Stimulated activated CD8-positive, alpha-beta memory T cell treated with anti-CD3 and anti-CD28 coated beads, Interleukin-7, amount 100 ng/mL, for 4 hours (primary cell): ENCODE measurements at places on chromosomes 11 and 22.

- no peak for DNase-seq
Measured at GRCh38 chr11:76747915-76748860, 35.0 kb upstream of the TSKU start.

DNA sequence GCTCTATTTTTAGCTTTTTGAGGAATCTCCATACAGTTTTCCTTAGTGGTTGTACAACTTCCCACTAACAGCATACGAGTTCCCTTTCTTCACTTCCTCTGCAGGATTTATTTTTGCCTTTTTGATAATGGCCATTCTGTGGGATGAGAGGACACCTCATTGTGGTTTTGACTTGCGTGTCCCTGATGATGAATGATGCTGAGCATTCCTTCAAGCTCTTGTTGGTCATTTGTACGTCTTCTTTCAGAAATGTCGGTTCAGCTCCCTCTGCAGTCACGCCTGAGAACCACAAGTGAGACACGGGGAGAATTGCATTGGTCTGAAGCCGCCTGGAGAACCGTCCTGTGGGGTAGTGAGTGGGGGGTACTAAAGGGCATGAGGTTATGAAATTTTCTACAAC, 2.0 kb upstream of the KRTAP5-10 start:
- DNase-seq: no peak

DNA sequence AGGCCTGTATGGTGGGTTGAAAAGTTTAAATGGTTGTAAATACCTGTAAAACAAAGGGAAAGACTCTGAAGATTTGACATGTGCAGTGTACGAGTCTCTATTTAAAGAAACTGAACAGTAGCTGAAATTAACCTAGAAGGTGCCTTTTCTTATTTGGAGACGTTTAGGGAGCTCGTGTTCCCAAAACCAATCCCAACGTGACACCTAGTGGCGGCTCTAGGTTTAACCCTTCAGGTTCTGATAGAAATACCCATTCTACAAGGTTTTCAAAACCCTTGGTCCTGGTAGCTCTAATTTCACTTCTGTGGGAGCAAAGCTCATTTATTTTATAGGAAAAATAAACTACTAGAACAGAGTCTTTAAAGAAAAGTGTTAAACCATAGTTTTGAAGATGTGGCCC, 258.3 kb downstream of the LRRC4C start:
- no peak for DNase-seq

DNA sequence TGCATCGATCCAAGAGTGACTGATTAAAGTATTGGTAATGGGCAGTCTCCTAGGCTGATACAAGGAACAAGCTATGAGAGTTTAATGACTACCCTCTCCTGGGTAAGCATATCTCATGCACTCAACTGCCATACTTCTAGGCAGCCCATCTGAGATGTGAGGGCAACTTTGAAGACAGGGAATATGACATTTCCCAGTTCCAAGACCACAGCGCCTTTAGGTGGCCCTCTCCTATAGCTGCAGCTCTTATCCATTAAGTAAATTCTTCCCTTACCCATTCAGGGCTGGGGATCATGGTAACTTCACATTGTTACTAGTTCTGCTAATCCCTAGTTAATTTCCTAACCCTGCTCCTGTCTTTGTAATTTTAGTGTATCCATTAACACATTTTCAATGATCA, 157.3 kb upstream of the CTSC start:
- no peak for DNase-seq

DNA sequence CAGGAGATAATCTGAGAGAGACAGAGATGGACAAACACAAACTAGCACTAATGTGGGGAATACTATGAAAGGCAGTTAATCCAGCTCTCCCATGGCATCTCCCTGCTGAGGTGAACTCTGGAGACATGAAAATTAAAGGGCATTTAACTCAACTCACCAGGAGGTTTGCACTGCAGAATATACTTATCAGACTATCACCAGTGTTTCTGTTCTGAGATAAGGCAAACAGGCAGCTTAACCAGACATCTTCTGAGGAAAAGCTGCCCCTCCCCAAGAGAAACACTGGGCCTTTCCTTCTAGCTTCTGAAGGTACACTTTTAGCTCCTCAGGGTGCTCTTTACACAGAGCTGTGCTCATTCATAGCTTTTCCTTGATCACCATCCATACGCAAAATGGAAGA, 85.5 kb downstream of the AMBRA1 start:
- DNase-seq: no peak

DNA sequence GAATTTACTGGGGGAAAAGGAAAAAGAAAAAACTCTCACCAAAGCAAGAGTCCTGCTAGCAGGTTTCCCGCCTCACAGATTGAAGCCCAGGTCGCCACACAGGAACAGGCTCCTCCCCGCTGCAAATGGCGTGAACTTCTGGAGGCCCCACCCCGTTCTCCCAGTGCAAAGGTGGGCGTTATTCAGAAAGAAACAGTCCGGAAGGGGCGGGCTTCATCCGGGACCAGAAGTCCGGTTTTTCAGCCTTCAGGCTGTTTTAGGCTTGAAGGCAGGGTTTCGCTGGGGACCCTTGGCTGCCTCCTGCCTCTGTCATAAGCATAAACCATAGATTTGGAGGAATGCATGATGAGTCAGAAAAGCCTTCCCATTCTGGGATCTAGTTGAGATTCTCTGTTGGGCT, 148.3 kb upstream of the POU2AF2 start:
- no peak for DNase-seq

DNA sequence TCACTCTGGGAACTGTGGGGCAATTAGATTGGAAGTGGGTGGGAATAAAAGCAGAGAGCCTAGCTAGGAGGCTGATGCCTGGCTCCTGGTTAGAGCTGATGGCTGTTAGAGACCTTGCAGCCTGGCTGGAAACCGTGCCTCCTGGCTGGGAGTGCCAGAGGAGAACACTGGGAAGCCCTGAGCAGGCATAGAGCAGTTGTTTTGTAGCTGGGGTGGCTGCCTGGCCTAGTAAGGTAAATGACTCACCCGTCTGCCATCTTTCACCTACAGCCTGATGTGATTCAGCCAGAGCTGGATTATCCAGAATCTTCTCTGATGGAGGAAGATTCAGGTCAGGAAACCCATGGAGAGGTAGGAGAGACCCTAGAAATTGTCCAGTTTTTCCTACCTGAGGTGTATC, 6.1 kb downstream of the UQCR10 start:
- DNase-seq: no peak

DNA sequence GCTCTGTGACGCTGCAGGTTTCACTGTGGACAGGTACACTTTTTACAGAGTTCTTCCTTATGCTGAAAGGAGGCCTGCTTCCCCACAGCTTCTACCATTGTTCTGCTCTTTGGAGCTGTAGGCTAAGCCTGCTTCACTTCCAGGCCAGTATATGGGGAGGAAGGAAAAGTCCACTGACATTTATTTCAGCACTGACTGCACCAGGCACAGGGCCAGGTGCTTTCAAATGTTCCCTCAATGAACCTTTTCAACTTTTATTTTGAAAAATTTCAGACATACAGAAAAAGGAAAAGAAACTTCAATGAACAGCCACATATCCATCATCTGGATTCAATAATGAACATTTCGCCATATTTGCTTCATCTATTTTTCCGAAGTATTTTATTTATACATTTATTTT, 22.0 kb downstream of the POU2F3 start:
- DNase-seq: no peak

DNA sequence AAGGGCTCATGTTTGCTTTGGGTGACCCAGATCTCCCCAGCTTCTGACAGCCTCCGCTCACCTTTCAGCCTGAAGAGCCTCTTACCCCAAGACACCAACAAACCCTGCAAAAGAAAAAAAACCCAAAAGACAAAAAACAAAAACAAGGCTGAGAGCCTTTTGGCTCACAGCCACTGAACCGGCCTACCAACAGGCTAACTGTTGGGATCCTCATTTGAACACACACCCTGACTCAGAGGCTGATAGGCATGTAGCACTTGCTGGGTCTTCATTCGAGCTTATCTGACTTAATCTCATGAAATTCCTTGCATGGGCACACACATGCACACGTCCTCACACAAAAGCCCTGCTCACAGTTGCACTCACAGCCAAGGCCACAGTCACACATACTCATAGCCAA, 22.9 kb upstream of the TSKU start:
- no peak for DNase-seq

- DNase-seq: no peak
Measured at GRCh38 chr11:871472-871871, 28.8 kb downstream of the TSPAN4 start.

- no peak for DNase-seq
Measured at GRCh38 chr22:48055827-48056226, 1293.4 kb downstream of the TBC1D22A start.

DNA sequence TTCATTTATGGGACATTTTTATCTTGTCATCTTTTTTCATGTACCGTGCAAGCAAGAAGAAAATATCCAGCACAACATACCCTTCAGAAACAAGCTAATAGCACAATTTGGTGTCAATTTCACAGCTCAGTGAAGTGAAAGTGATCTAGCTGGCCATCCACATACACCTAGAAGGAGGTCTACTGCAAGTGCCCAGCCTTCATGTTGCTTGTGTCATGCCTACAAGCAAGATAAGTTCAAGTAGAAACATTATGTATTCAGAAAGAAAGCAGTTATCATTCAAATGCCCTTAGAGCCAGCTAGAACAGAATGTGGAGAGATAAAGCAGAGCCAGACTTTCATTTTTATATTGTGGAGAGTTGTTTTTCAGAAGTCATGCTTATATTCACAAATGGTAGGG, 325.7 kb upstream of the PITPNB start:
- DNase-seq: no peak

DNA sequence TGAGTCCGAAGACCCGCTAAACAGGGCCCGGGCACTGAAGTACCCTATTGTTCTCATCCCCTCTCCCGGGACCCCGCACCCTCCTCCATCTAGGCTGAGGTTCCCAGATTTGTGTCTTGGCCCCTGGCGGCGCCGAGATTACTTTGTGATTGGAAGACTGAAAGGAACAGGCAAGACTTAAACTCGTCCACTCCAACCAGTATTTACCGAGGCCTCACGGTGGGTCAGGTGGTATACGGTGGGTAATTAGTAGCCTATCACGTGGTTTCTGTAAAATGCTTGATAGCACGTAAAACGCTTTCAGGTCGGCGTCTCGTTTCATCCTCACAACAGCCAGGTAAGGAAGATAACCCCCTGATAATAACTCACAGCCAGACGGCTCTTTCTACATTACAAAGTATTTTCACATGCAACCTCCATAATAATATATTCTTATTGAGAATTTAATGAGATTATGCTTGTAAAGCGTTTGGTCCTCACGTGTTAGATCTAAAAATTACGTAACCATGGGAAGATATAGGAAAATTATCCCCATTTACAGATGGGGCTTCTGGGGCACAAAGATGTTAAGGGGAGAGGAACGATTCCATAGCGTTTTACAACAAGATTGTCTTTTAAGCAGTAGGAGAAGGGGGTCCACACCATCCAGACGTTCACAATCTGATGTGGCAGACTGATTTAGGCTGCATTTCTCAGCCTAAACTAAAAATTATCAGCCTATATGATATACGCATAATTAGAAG, 642 bp upstream of the PIK3C2A start:
- peak; percentile 29 for DNase-seq

GRCh38 chr11:124893781-124894401, 3.8 kb downstream of the ROBO4 start:
- DNase-seq: no peak

GRCh38 chr11:95242845-95243605, 12.0 kb upstream of the SESN3 start:
- DNase-seq: no peak

DNA sequence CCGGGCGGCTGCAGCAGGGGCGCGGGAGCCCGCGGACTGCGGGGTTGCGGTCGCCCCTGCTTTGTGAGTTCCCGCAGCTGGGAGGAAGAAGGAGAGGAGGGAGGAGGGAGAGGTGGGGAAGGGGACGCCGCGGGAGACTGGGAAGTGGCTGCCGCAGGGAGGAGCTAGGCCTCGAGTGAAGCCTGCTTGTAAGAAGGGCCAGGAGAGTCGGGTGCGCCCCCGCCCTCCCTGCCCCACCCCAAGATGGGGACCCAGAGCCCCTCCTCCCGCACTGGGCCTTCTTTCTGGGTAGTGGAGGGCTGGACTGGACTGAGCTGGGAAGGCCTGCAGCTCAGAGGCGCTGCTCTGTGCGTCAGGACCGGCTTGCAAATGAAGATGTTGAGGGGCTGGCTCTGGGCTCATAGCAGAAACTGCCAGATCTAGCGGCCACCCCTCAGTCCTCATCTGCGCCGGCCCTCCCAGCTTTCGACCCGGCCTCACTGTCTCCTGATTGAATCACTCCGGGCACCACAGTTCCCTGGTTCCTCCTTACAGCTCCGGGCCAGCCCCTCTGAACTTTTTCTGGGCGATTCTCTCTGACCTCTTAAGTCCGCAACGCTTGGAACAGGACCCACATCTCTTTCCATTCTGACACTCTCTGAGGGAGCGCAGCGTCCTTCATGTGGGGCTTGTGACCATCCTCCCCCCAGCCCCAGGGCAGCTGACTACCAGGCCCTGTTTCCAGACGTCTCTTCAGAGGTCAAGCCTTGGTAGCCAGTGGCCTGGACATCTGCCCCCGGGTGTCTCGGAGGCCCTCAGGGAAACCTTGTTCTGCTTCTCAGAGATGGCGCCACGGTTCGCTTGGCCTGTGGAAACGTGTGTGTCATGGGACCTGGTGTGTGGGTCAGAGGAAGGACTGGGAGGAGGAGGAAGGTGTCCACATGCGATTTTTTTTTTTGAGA, 21.9 kb downstream of the SERPINH1 start:
- no peak for DNase-seq

- no peak for DNase-seq
Measured at GRCh38 chr11:67055812-67056211, 835 bp upstream of the RHOD start.

- no peak for DNase-seq
Measured at GRCh38 chr11:3353066-3353465, 25.9 kb downstream of the ZNF195 start.

GRCh38 chr11:66967670-66968425, 7.3 kb upstream of the C11orf86 start:
- no peak for DNase-seq

DNA sequence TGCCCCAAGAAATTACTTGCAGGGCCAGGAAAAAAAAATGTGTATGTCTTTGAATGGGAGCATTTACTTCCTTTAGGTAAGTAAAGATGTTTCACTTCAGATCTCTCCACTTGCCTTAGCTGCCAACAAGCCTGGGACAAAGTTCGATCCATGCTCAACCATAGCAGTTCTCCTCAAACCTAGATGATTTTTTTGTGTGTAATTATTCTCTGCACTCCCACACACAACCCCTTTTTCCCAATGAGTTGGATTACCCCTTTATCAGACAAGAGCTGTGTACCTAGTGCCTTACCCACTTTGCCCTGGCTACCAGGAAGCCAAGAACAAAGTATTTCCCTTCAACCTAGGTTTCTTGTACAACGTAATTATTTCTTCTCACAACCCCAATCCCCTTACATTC, 35.6 kb downstream of the TPBGL start:
- no peak for DNase-seq

DNA sequence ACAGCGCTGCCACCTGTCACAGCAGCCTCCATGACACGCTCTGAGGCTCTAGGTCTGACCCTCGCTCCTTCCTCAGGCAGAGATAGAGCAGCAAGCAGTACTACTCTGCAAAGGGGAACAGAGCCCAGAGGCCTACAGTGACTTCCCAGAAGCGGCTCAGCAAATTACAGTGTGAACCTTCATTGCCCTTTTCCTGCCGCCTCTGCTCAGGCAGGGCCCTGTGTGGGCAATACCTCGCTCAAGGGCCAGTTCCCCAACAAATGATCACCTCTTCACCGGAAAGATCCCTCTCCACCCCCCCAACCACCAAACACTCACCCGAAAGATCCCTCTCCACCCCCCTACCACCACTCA, 12.3 kb downstream of the KIAA0930 start:
- no peak for DNase-seq
